BE2C (cell line): ENCODE measurements at places on chromosomes 4 and X.
A peak's percentile ranks its signal among the peaks of the same experiment; 100 is the strongest.

GRCh38 chrX:39398963-39399261 lies 597.7 kb downstream of the MID1IP1 start:
- no peak for DNase-seq

DNA sequence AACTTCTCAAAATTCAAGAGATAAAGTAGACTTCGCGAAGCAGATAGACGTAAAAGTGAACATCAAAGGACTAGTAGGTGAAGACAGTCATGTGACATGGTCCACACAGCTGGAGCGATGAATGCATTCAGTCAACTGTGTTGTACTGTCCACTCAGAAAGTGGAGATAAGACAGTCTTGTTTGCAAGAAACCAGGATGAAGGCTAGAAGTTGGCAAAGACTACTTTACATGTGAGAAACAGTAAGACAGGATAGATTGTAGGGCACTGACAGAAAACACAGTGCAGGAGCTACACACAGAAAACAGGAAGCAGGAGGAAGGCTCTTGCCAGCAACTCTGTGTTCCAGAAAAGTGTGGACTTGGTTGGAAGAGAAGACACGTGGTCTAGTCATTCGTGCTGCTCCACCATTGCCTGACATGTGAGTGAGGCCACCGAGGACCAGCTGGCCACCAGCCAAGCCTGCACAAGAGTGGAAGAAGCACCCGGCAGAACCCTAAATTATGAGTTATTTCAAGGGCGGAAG lies 78.9 kb downstream of the FAT1 start:
- no peak for DNase-seq

GRCh38 chr4:138898282-138898681 lies 117.3 kb upstream of the NOCT start:
- DNase-seq = no peak

DNA sequence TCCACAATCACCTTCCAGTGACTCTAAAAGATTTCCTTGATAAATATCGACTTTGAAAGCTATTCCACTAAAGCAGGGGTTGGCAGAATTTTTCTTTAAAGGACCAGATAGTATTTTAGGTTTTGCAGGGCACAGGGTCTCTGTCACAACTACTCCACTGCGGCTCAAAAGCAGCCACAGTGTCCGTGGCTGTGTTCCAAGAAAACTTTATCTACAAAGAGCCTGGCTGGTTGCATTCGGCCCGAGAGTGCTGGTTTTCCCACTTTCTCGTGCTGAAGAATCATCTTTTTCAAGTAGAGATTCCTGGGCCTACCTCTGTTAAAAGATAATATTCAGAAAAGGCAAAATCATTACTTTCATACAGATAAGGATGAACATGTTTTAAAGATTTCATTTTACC lies 55.6 kb downstream of the TSPAN7 start:
- peak; percentile 22 for DNase-seq

- no peak for DNase-seq
Measured at GRCh38 chr4:69760455-69760854, at the start of gene SULT1B1. Gene SULT1B1, minus strand, starts transcription at chr4:69760620. Its CDS starts 5,403 bp downstream, at chr4:69755217.

DNA sequence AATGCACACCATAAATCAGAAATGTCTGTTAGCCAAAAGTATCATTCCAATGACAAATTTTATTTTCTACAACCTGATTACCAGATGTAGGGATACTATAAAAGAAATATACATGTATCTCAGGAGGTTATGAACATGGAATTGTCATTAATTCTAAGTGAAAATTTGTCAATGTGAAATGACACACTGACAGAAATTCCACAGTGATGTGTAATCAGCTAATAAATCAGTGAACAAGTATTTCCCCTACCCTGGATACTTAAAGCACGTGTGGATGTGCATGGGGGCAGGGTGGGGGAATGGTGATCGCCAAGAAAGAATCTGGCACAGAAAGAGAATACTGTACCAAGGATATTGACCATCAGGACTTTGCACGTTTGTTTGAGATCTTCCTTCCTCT lies 123.6 kb downstream of the SH3RF1 start:
- no peak for DNase-seq

DNA sequence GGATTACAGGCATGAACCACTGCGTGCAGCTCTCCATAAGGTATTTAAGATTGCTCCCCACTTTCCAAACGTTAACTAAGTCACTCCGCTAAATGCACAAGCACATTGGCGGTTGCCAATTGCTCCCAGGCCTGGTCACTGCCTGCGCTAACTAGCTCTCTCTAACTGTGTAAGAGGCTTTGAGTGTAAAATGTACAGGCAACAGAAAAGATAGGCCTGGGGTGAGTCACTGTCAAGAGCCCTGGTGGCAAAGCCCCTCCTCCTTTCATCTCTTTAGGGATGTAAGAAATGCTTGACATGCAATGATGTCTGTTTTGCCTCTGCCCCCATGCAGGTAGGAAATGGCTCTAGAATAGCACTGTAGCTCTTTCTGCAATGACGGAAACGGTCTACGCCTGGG lies 329.7 kb upstream of the GATB start:
- peak; percentile 61 for DNase-seq

GRCh38 chrX:103157496-103158316 lies 57.2 kb upstream of the BEX4 start:
- DNase-seq = peak; percentile 25

DNA sequence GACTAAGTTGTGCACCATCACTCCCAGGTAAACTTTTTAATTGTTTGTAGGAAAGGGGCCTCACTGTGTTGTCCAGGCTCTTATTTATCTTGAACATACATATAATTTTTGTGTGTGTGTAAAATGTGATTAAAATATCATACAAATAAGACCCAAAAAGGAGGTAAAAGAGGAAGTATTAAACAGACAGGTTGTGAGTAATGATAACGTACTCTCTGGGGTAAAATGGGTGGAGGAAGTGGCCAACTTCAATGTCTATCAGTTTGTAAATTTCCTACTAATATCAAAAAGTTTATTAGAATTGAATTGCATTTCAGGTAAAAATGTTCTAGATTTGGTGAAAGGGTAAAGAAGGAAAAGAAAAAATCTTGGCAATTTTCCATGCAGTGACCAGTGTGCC lies 48.8 kb downstream of the SULT1E1 start:
- DNase-seq = no peak

GRCh38 chrX:120309873-120310705 lies 1.2 kb downstream of the TMEM255A start:
- DNase-seq = no peak

GRCh38 chr4:183157215-183157614 lies 58.2 kb downstream of the WWC2 start:
- no peak for DNase-seq

GRCh38 chrX:126237524-126237923 lies 71.4 kb upstream of the DCAF12L2 start:
- no peak for DNase-seq

GRCh38 chr4:76388160-76388908 lies 32.6 kb downstream of the CCDC158 start:
- DNase-seq = no peak

GRCh38 chrX:39008549-39008948 lies 207.3 kb downstream of the MID1IP1 start:
- no peak for DNase-seq

GRCh38 chr4:100839712-100840111 lies 321.9 kb upstream of the EMCN start:
- no peak for DNase-seq

- no peak for DNase-seq
Measured at GRCh38 chr4:75385106-75385505, 129.1 kb downstream of the RCHY1 start.

DNA sequence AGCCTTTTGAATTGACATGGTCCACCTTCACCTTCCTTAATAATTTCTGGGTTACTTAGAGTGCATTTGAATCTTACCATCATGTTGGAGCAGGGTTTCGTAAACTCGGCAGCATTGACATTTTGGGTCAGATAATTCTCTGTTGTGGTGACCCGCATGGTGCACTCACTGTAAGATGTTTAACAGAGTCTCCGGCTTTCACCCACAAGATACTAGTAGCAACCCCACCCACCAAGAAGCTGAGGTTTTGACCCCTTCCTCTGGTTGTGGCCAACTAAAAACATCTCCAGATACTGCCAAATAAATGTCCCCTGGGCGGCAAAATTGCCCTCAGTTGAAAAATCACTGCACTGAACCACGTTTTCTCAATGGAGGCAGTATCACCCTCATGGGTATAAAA lies 62.7 kb downstream of the CHST7 start:
- DNase-seq = no peak

- DNase-seq = no peak
Measured at GRCh38 chrX:38126179-38126578, 94.5 kb downstream of the SRPX start.

DNA sequence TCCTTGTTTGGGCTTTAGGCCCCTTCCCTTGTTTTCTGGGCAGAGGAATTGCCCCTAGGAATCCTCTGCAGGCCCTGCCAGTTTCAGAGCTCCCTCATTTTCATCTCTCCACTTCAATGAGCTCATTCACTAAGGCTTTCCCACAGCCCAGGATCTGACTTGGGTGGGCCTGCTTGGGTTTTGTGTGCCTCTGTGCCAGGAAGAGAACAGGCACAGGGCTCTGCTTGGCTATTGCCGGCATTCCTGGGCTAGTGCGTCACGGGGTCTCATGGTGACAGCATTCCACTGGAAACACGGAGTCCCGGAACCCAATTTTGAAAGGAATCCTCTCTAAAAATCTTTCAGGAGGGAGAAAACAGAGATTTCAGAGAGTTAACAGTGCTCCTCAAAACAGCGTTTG lies 150.5 kb downstream of the VCX3A start:
- DNase-seq = no peak

- DNase-seq = no peak
Measured at GRCh38 chr4:186781032-186781917, 57.6 kb upstream of the FAT1 start.

GRCh38 chrX:119008110-119008744 lies 33.8 kb downstream of the LONRF3 start:
- DNase-seq = peak; percentile 21

- no peak for DNase-seq
Measured at GRCh38 chr4:105677709-105678108, 30.8 kb downstream of the INTS12 start.

DNA sequence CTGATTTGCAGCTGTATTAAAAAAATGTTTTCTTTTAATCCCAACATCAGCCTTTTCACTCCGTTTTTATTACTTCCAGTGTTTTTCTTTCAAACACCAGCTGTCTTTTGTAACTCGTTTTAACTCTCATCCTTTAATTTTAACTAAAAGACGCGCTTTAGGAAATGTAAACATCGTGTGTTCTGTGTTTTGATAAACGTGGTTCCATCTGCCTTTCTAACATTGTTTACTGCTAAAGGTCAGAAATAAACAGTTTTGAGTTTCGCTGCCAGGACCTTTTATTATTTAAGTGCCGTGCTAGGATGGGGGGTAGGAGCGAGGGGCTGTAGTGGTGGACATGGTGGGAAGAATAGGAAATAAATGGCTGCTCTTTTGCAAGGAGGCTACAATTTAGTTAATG lies 1.5 kb downstream of the N4BP2 start:
- DNase-seq = no peak

DNA sequence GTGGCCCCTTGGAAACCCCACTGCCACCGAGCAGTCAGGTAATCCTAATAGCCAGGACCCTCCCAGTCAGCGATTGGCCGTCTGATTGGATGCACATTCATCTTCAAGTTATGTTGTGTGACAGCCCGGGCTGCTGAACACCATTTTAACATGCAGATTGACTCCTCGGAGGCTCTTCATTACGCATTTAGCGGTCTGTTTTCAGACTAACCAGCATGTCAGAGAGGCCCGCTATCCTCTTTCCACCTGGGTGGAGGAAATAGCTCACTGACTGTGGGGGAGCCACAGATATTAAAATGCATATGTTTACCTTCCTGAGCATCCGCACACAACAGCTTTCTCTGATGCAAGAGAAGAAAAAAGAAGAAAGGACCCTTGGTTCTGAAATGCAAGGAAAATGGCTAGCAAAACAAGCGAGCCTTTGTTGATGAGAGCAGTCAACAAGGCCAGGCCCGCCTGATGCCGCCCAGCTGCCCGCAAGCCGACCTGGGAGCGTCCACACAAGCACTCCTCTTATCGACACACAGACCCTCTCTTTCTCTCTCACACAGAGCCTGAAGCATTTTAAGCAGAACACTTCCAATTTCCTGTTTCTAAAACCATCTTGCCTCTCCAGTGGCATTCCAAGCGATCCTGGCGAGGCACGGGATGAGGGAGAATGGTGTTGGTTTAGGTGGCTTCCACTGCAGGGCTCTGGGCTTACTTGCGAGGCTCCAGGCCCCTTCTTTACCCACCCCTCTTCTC lies 118.3 kb downstream of the MGST2 start:
- DNase-seq = peak; percentile 47

GRCh38 chr4:58957711-58958110 lies 1847.5 kb upstream of the IGFBP7 start:
- no peak for DNase-seq

GRCh38 chr4:152255437-152255836 lies 280.5 kb downstream of the FBXW7 start:
- DNase-seq = no peak

DNA sequence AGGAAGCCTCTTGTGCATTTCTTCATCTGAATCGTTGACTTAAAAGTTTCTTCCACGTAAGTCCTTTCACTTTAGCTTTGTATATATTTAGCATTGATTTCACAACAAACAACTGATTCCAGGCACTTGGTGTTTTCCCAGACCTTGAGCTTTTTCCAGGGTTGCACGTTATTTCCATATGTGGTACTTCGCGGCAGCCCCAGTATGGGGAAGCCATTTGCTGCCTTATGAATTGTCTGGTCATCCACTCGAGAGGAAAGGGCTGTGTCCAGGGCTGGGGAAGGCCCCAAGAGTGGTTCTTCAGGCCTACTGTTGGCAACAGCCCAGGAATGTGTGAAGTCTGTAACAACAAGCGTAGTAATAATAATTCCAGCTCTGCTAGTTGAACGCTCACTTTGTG lies 2.8 kb upstream of the TLR8 start:
- DNase-seq = no peak

GRCh38 chr4:152094970-152095700 lies 334.3 kb upstream of the GATB start:
- DNase-seq = no peak

GRCh38 chr4:184318852-184319251 lies 101.2 kb upstream of the ENPP6 start:
- DNase-seq = no peak
